ENCODE measurements at places on chromosomes 4 and X.

DNA sequence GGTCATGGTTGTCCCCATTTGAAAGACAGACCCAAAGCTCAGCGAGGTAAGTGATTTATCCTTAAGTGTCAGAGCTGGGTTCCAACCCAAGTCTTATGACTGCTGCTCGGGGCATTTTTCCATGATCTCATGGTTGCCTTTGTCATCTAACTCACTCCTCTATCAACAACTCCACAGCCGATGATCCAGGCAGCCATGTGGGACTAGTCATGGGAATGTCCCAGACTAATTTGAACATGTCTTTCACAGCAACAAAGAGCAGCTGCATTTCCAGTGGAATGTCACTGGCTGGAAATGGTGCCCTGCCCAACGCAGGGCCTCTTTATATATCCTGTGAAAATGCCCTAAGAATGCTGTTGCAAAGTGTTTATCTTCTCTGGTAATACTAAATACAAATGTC is 284.8 kb upstream of the PPARGC1A start:
- H3K4me1 ChIP-seq = no peaks in the 10 kb centered on the region
- no peak overlapping the region for H3K4me3 ChIP-seq
- H3K36me3 ChIP-seq = no peaks in the 10 kb centered on the region
- H3K27me3 ChIP-seq = no peaks in the 10 kb centered on the region
- H3K27ac ChIP-seq = no peak overlapping the region

- no peaks in the 10 kb centered on the region for H3K36me3 ChIP-seq
- no peaks in the 10 kb centered on the region for H3K27me3 ChIP-seq
- peak; percentile 62 for DNase-seq
Observed at GRCh38 chr4:139266583-139267257, 13.3 kb downstream of the MGARP start.

DNA sequence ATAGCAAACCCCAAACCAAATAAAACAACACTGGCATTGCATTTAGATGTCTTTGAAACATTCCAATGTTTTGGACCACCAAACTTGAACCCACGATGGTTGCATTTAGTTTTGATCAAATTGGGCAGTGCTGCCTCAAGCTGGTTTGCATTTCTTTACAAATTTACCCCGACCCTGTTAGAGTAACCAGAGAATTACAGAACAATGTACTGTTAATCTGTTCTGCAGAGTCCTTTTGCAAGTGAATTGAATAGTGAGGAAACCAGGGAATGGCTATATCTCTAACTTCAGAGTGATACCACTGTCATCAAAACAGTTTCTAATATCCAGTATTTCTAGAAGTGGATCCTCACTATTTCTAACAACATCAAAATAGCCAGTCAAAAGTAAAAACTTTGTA is 49.5 kb upstream of the GYPA start:
- H3K4me3 ChIP-seq = no peak overlapping the region
- no peaks in the 10 kb centered on the region for H3K36me3 ChIP-seq
- no peak overlapping the region for H3K27ac ChIP-seq
- DNase-seq = no peak
- H3K27me3 ChIP-seq = no peaks in the 10 kb centered on the region
- no peaks in the 10 kb centered on the region for H3K4me1 ChIP-seq

DNA sequence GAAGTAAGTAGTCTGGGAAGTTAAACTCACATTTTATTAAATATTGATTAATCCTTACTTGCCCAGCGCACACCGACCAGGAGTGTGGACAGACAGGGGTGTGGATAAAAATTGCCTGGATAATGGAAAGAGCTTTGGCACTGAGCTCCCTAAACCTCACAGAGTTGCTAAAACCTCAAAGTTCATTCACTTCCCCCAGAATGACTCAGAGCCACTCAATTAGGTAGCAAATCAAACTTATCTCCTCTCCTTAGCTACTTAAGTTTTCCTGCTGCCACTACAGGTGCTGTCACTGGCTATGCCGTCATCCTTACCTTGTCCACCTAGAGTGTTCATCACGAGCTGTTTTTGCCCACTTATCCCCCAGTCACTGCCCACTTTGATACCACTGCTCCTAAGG is 27.0 kb upstream of the MID1IP1 start:
- no peak overlapping the region for H3K27ac ChIP-seq
- no peaks in the 10 kb centered on the region for H3K27me3 ChIP-seq
- H3K4me3 ChIP-seq = no peak overlapping the region
- H3K4me1 ChIP-seq = peaks cover 1% of the 10 kb centered on the region
- no peaks in the 10 kb centered on the region for H3K36me3 ChIP-seq

GRCh38 chrX:66544181-66544580 is 94.7 kb downstream of the EDA2R start:
- no peak overlapping the region for H3K4me3 ChIP-seq
- H3K27me3 ChIP-seq = no peaks in the 10 kb centered on the region
- no peak for DNase-seq
- no peak overlapping the region for H3K27ac ChIP-seq

DNA sequence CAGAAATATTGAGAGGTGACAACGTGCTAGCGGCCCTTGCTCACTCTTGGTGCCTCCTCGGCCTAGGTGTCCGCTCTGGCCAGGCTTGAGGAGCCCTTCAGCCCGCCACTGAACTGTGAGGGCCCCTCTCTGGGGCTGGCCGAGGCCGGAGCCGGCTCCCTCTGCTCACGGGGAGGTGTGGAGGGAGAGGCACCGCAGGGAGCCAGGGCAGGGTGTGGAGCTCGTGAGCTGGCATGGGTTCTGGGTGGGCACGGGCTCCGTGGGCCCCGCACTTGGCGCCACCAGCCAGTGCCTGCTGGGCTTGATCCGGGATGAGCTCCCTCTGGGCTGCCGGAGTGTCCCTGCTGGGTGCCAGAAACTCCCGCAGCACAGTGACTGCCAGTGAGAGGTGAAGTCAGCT is 16.0 kb upstream of the VAMP7 start:
- no peak for DNase-seq
- H3K4me3 ChIP-seq = no peak overlapping the region
- H3K27ac ChIP-seq = no peak overlapping the region
- H3K27me3 ChIP-seq = no peaks in the 10 kb centered on the region
- no peaks in the 10 kb centered on the region for H3K36me3 ChIP-seq
- H3K4me1 ChIP-seq = no peaks in the 10 kb centered on the region

DNA sequence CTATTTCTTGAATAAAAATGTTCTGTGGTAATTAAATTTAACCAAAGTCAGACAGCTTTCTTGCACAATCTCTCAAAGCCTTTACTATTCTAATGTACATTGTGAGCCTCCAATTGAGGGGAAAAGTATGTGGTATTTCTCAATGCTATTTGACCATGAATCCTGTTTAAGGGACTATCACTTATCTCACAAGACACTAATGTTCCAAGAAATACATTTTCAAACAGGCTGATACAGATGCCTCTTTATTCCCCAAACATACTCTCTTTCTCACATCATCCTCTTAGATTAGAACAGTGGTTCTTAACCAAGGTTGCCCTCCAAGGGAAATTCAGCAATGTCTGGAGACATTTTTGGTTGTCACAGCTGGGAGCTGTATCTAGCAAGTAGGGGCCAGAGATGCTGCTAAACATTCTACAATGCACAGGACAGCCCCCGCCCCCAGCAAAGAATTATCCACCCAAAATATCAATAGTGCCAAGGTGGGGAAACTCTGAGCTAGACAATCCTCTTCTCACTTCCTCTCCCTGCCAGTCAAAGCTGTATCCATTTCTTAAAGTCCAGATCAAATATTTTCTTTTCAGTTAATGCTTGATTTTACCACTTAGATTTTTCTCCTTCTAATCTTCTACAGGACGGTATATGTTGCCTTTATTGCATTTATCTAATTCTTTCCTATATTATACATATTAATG is 129.2 kb upstream of the TRIM2 start:
- H3K36me3 ChIP-seq = no peaks in the 10 kb centered on the region
- no peak overlapping the region for H3K4me3 ChIP-seq
- no peaks in the 10 kb centered on the region for H3K27me3 ChIP-seq
- H3K4me1 ChIP-seq = no peaks in the 10 kb centered on the region
- H3K27ac ChIP-seq = no peak overlapping the region
- DNase-seq = no peak

DNA sequence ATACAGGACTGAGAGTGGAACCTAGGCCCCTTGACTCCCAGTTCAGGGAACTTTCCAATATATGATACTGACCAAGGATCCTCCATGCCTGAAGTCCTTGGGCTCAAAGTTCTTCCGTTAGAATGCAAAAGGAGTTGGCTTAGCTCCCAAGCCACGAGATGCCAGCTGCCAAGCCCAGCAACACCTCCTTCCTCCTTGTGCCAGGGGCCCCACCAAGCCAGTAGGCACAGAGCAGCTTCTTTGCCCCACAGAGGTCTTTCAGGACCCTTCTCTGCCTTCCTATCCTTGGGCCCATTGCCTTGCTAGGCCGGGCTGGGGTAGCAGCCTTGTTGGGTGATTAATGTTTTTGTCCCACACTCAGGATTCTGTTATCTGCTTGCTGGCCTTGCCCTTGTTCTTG is 105.6 kb downstream of the EFNB1 start:
- no peaks in the 10 kb centered on the region for H3K36me3 ChIP-seq
- no peak overlapping the region for H3K4me3 ChIP-seq
- no peaks in the 10 kb centered on the region for H3K4me1 ChIP-seq
- no peak for DNase-seq
- 0 out of 2 replicates have a peak, but pooled peaks cover 3% of the 10 kb centered on the region for H3K27me3 ChIP-seq

GRCh38 chr4:97239667-97239997 is 903.6 kb downstream of the STPG2 start:
- H3K27ac ChIP-seq = no peak overlapping the region
- no peaks in the 10 kb centered on the region for H3K4me1 ChIP-seq
- H3K4me3 ChIP-seq = no peak overlapping the region
- no peaks in the 10 kb centered on the region for H3K36me3 ChIP-seq
- DNase-seq = no peak

GRCh38 chr4:2396781-2397368 is 21.6 kb downstream of the ZFYVE28 start:
- no peaks in the 10 kb centered on the region for H3K27me3 ChIP-seq
- H3K4me3 ChIP-seq = no peak overlapping the region
- peaks cover 12% of the 10 kb centered on the region for H3K36me3 ChIP-seq
- no peak overlapping the region for H3K27ac ChIP-seq
- H3K4me1 ChIP-seq = peaks cover 45% of the 10 kb centered on the region

DNA sequence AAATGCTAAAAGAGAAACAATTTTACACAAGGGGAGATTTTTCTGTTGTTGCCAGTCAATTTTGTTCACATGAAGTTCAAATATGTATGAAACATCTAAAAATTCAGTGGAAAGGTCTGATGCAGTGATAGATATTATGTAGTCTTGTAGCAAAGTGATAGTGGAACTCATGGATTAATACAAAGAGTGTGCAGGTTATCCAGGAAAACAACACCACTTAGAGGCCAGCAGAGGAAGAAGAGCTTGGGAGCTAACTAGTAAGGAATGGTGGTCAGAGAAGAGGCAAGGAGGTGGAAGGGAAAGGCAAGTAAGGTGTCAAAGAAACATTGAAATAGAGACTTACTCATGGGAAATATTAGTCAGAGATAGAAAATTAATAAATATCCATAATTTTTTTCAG is 395.6 kb downstream of the MAPK10 start:
- H3K4me1 ChIP-seq = no peaks in the 10 kb centered on the region
- no peak overlapping the region for H3K27ac ChIP-seq
- DNase-seq = no peak

DNA sequence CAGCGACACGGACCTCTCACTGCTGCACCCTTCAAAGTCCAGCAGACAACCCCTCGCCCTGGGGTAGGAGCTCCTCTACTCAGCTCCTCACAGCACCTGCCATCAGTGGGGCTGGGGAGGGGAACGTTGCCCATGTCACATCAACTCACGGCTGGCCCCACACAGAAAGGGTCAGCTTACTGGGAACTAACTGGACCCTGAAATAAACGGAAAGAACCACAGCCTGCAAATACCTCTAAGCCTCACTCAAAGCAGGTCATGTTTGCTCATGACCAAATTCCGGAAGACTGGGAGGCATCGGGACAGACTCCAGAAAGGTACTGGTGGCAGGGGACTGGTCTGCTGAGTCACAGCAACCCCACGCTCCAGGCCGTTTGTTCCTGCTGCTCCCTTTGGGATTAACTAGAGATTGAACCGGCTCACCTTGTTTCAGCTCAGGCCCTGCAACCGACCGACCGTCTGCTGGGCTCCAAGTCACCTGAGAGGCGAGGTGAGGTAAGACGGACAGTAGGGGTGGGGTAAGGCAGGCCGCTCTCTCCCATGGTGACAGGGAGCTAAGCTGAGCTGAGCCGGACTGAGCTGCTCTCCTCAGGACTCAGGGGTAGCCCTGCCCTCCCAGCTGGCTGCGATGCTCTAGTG is 5.6 kb downstream of the G6PD start:
- peak overlapping the region; percentile 94 for H3K27ac ChIP-seq
- H3K36me3 ChIP-seq = peaks cover 64% of the 10 kb centered on the region
- DNase-seq = no peak
- no peaks in the 10 kb centered on the region for H3K27me3 ChIP-seq
- H3K4me3 ChIP-seq = no peak overlapping the region

- H3K36me3 ChIP-seq = no peaks in the 10 kb centered on the region
- no peak for DNase-seq
- no peak overlapping the region for H3K4me3 ChIP-seq
- no peaks in the 10 kb centered on the region for H3K4me1 ChIP-seq
Observed at GRCh38 chrX:78650906-78651437, 8.2 kb downstream of the RTL3 start.

GRCh38 chr4:76658231-76659102 is 223.4 kb downstream of the SHROOM3 start:
- no peak overlapping the region for H3K4me3 ChIP-seq
- H3K27me3 ChIP-seq = peaks cover 3% of the 10 kb centered on the region
- DNase-seq = no peak
- H3K27ac ChIP-seq = no peak overlapping the region

- no peaks in the 10 kb centered on the region for H3K36me3 ChIP-seq
- H3K4me1 ChIP-seq = no peaks in the 10 kb centered on the region
- peaks cover 57% of the 10 kb centered on the region for H3K27me3 ChIP-seq
- peak; percentile 86 for DNase-seq
- no peak within 1 kb of the TSS for H3K27ac ChIP-seq
Observed at GRCh38 chr4:152935631-152936445, at the start of gene FHDC1. FHDC1 (plus strand) TSS chr4:152936323; CDS start chr4:152943058, 6,735 bp downstream.

DNA sequence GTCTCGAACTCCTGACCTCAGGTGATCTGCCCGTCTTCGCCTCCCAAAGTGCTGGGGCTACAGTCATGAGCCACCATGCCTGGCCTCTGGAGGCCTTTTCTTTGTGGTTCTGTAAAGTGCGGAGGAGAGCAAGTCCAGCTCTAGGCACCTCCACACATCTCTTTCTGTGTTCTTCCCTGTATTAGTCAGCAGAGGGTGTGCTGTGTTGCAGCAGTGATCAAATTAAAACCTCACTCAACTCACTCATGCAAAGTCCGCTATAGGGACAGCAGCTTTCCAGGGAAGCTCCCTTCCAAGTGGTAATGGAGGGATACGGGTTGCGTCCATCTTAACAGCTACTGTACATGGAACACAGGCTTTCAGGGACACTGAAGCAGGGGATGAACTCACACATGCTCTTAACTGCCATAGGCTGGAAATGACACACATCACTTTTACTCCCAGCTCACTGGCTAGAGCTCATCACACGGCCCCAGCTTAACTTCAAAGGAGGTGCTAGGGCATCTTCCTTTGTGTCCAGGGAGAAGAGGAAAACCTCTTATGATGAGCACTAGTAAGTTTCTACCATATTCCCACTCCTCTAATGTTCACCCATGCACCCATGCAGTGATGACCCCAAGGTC is 36.0 kb upstream of the CCNG2 start:
- no peaks in the 10 kb centered on the region for H3K36me3 ChIP-seq
- H3K27me3 ChIP-seq = peaks cover 22% of the 10 kb centered on the region
- H3K4me1 ChIP-seq = no peaks in the 10 kb centered on the region
- no peak overlapping the region for H3K27ac ChIP-seq
- DNase-seq = no peak
